Fibroblast of lung (primary cell): ENCODE measurements at places on chromosomes 16 and 17. TPM values are rescaled to one million over a fixed set of nuclear protein-coding genes. Genes with fewer than 3 reads are reported as not detected.

Gene CBX2
- 0.77 and 1.3 TPM in 2 replicates for polyA plus RNA-seq

Gene TEKT1
- not detected in 2 replicates for polyA plus RNA-seq

Gene CAPNS2
- polyA plus RNA-seq: not detected in 2 replicates

Gene NPW
- 0.06 and 0.20 TPM in 2 replicates for polyA plus RNA-seq

Gene PPL
- 3.3 and 5.0 TPM in 2 replicates for polyA plus RNA-seq

Gene ITGAD
- polyA plus RNA-seq: not detected in 2 replicates

Gene KCNJ12
- 0.09 and 0.69 TPM in 2 replicates for polyA plus RNA-seq

Gene HSD11B2
- polyA plus RNA-seq: 0.09 and 0.15 TPM in 2 replicates

Gene FAM171A2
- 1.4 and 1.7 TPM in 2 replicates for polyA plus RNA-seq

Gene MT3
- polyA plus RNA-seq: not detected in 2 replicates

Gene PTGES3L
- polyA plus RNA-seq: 0.24 and 1.7 TPM in 2 replicates

Gene DHX58
- 7.1 and 8.0 TPM in 2 replicates for polyA plus RNA-seq

Gene SPATA22
- polyA plus RNA-seq: 0.33 and 0.63 TPM in 2 replicates

Gene UMOD
- polyA plus RNA-seq: not detected in 2 replicates

GRCh38 chr16:51009813-51010212 is 141.3 kb downstream of the SALL1 start:
- H3K4me1 ChIP-seq: no peaks in the 10 kb centered on the region
- H3K27me3 ChIP-seq: no peaks in the 10 kb centered on the region
- H3K4me3 ChIP-seq: no peak overlapping the region
- DNase-seq: no peak
- no peak overlapping the region for H3K27ac ChIP-seq

- no peak overlapping the region for H3K27ac ChIP-seq
- no peaks in the 10 kb centered on the region for H3K4me1 ChIP-seq
- no peaks in the 10 kb centered on the region for H3K27me3 ChIP-seq
- no peak overlapping the region for H3K4me3 ChIP-seq
- H3K36me3 ChIP-seq: no peaks in the 10 kb centered on the region
These were observed 44.0 kb downstream of the SDK2 start for GRCh38 chr17:73600103-73600871.

- DNase-seq: no peak
- no peak overlapping the region for H3K4me3 ChIP-seq
- H3K36me3 ChIP-seq: no peaks in the 10 kb centered on the region
- no peak overlapping the region for H3K27ac ChIP-seq
These were observed 236.6 kb upstream of the MYOCD start for GRCh38 chr17:12429116-12429515.

- DNase-seq: no peak
- no peak overlapping the region for H3K4me3 ChIP-seq
- H3K27ac ChIP-seq: no peak overlapping the region
- H3K27me3 ChIP-seq: no peaks in the 10 kb centered on the region
These were observed 20.1 kb downstream of the UBE2O start for GRCh38 chr17:76432712-76433336.

GRCh38 chr16:59411961-59412841 is 678.1 kb upstream of the GOT2 start:
- no peak overlapping the region for H3K27ac ChIP-seq
- no peaks in the 10 kb centered on the region for H3K4me1 ChIP-seq
- H3K36me3 ChIP-seq: no peaks in the 10 kb centered on the region

DNA sequence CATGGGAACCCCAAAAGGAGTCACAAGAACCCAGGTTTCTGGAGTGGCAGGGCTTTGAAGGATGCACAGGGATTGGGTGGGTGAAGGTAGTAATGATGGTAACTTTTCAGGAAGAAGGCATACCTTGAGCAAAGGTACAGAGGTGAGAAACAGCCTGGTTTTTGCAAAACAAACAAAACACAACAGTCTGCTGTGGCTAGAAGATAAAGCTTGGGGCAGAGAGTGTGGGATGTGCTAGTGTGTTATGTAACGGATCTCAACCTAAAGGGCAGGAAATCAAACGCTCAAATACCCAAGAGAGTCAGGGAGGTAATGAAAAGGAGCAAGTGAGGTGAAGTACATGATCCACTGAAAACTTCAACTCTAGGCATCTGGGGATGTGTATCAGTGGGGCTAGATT is 4.6 kb downstream of the PTGES3L start:
- H3K4me1 ChIP-seq: peaks cover 2% of the 10 kb centered on the region
- no peaks in the 10 kb centered on the region for H3K27me3 ChIP-seq
- no peaks in the 10 kb centered on the region for H3K36me3 ChIP-seq
- no peak for DNase-seq

GRCh38 chr16:61540216-61540615 is 496.0 kb downstream of the CDH8 start:
- H3K27ac ChIP-seq: no peak overlapping the region
- H3K4me3 ChIP-seq: no peak overlapping the region
- no peak for DNase-seq
- H3K27me3 ChIP-seq: no peaks in the 10 kb centered on the region
- H3K36me3 ChIP-seq: no peaks in the 10 kb centered on the region
- no peaks in the 10 kb centered on the region for H3K4me1 ChIP-seq

GRCh38 chr16:54647725-54648221 is 282.9 kb upstream of the IRX5 start:
- H3K36me3 ChIP-seq: no peaks in the 10 kb centered on the region
- no peaks in the 10 kb centered on the region for H3K27me3 ChIP-seq
- no peak for DNase-seq
- no peak overlapping the region for H3K27ac ChIP-seq
- H3K4me1 ChIP-seq: no peaks in the 10 kb centered on the region

GRCh38 chr16:54053891-54054820 is 232.4 kb downstream of the IRX3 start:
- no peak overlapping the region for H3K27ac ChIP-seq
- H3K4me1 ChIP-seq: no peaks in the 10 kb centered on the region
- no peaks in the 10 kb centered on the region for H3K27me3 ChIP-seq

- no peak overlapping the region for H3K4me3 ChIP-seq
- H3K36me3 ChIP-seq: no peaks in the 10 kb centered on the region
- peak; percentile 92 for DNase-seq
- H3K27me3 ChIP-seq: no peaks in the 10 kb centered on the region
- H3K27ac ChIP-seq: no peak overlapping the region
These were observed 258.3 kb downstream of the FOXL1 start for GRCh38 chr16:86836503-86837129.

GRCh38 chr16:3651461-3652372 is 2.8 kb upstream of the DNASE1 start:
- peaks cover 10% of the 10 kb centered on the region for H3K36me3 ChIP-seq
- no peak for DNase-seq
- no peak overlapping the region for H3K27ac ChIP-seq
- no peaks in the 10 kb centered on the region for H3K4me1 ChIP-seq
- no peaks in the 10 kb centered on the region for H3K27me3 ChIP-seq
- H3K4me3 ChIP-seq: no peak overlapping the region

- no peak overlapping the region for H3K27ac ChIP-seq
- no peaks in the 10 kb centered on the region for H3K4me1 ChIP-seq
- peaks cover 16% of the 10 kb centered on the region for H3K36me3 ChIP-seq
- DNase-seq: no peak
These were observed 23.9 kb downstream of the SNN start for GRCh38 chr16:11692171-11692570.

DNA sequence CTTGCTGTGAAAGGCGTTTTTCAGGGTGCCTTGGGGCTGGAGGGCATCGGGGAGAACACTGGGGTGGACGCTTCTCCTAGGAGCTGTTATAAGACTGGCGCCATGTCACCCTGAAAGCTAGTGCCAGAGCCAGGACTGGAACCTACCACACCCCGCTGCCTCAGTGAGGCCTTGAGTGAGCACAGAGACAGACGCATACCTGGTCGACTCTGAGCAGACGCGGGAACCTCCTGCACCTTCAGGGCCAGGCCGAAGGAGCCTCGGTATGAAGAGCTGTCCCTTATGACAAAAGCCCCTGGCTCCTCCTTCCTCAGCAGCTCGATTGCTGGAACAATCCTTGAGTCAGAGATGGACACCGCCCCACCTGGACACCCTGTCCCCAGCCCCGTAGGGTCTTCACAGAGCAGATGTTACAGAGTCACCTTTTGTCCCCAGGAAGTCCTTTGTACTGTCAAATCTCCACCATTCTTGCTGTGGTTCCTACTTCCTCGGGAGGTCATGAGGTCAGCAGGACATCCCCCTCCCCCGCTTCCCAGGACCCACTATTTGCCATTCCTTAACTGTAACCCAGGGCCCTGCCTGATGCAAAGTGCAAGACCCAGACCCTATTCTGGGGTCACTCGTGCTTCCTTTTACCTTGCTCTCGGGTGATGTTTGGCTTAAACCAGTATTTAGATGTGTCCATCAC is 17.0 kb downstream of the TNS4 start:
- DNase-seq: no peak
- H3K4me1 ChIP-seq: peaks cover 25% of the 10 kb centered on the region
- H3K36me3 ChIP-seq: no peaks in the 10 kb centered on the region
- H3K4me3 ChIP-seq: no peak overlapping the region
- peak overlapping the region; percentile 97 for H3K27ac ChIP-seq
- no peaks in the 10 kb centered on the region for H3K27me3 ChIP-seq

DNA sequence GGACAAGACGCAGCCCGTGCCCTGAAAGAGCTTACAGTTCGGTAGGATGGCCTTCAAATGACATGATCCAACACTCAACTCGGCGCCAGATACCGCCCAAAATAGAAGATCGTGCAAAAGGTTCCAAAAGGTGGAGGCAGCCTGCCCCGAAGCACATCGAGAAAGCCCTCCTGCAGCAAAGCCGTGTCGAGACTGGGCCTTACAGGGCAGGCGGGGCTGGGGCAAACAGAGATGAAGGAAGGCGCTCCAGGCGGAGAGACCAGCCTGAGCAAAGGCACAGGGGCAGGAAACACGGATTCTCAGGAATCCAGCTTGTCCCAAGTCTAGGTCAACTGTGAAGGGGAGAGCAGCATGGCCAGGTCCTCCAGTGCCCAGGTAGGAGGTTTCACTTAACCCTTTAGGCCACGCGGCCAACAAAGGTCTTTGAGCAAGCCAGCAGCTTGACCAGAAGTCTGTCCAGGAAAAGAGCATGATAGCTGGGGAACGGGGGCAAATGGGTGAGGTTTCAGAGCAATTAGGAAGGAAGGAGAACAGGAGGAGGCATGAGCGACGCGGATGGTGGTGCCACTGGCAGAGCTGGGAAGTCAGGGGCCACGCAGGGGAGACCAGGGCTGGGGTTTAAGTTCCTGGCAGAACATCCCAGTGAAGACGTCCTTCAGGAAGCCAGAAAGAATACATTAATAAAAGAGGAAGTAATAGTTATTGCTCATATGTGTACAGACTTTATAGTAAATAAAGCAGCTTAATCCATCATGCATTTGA is 21.2 kb upstream of the EIF1 start:
- H3K36me3 ChIP-seq: no peaks in the 10 kb centered on the region
- H3K27ac ChIP-seq: no peak overlapping the region
- no peak overlapping the region for H3K4me3 ChIP-seq
- peaks cover 8% of the 10 kb centered on the region for H3K4me1 ChIP-seq

DNA sequence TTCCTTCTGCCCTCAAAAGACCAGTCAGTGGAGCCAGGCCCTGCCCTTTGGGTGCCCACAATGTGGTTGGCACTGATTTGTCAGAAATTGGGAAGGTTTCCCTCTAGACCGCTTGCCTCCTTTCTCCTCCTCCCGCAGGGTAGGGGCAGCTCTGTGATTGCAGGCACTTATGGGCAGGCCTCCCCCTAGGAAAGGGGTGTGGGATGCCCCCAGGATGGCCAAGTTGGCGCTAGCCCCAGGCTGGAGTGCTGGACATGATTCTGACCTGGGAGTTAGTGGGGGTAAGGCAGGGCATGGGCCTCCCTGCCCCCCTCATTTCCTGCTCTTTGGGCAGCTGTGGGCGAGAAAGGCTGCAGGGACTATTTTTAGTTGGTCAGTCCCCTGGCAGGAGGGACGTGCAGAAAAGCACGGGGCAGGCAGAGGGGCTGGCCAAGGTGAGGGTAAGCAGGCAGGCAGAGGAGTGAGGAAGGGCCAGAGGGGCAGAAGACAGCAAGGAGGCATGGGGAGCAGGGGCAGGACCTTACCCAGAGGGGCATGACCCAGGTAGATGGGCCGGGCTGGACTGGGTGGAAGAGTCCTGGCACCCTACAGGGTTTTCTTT is 3.3 kb downstream of the RARA start:
- H3K36me3 ChIP-seq: no peaks in the 10 kb centered on the region
- H3K4me3 ChIP-seq: no peak overlapping the region
- H3K4me1 ChIP-seq: peaks cover 64% of the 10 kb centered on the region
- no peak for DNase-seq

DNA sequence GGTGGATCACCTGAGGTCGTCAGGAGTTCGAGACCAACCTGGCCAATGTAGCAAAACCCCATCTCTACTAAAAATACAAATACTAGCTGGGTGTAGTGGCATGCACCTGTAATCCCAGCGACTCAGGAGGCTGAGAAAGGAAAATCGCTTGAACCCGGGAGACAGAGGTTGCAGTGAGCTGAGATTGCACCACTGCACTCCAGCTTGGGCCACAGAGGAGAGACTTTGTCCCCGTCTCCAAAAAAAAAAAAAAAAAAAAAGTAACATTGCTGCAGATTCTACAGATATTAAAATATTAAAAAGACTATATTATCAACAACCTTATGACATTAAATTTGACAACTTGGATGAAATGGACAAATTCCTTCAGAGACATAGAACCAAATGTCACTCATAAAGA is 25.7 kb downstream of the MBTD1 start:
- H3K27me3 ChIP-seq: no peaks in the 10 kb centered on the region
- H3K36me3 ChIP-seq: no peaks in the 10 kb centered on the region
- H3K27ac ChIP-seq: no peak overlapping the region
- DNase-seq: no peak

GRCh38 chr16:51236583-51236982 is 85.5 kb upstream of the SALL1 start:
- no peaks in the 10 kb centered on the region for H3K4me1 ChIP-seq
- no peaks in the 10 kb centered on the region for H3K36me3 ChIP-seq
- DNase-seq: no peak
- no peaks in the 10 kb centered on the region for H3K27me3 ChIP-seq

GRCh38 chr16:80263848-80264694 is 276.7 kb upstream of the DYNLRB2 start:
- H3K36me3 ChIP-seq: no peaks in the 10 kb centered on the region
- no peak overlapping the region for H3K4me3 ChIP-seq

DNA sequence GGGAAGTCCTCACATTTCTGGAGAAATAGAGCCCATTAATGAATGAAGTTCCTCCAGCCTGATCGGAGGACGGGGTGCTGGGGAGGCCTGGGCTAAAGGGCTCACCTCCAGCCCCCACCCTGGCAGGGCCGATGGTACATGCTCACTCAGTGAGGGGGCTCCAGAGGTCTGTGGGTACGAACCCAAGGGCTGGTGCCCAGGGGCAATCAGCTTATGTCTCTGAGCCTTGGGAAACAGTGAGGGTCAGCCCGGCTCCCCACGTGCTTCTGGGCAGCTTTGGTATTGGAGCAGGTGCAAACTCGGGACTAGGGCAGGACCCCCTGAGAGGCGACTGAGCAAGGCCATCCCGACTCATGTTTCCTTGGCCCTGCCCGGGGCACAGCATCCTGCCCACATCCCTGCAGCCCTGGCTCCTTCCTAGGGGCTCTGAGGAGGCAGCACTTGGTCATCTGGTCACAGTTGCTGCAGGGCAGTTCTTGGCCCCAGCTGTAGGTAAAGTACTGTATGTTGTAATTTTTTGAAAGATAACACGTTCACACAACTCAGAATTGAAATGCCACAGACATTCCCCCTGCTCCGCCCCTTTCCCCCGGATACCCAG is 969 bp upstream of the CETP start:
- H3K27ac ChIP-seq: no peak overlapping the region
- no peak overlapping the region for H3K4me3 ChIP-seq
- peaks cover 12% of the 10 kb centered on the region for H3K4me1 ChIP-seq
- no peak for DNase-seq
